ENCODE measurements at places on chromosomes 3 and 15. TPM values are rescaled to one million over a fixed set of nuclear protein-coding genes. Genes with fewer than 3 reads are reported as not detected.
A peak's percentile ranks its signal among the peaks of the same experiment; 100 is the strongest.

GRCh38 chr15:40146037-40146436 is 14.8 kb upstream of the BUB1B start:
- no peaks in the 10 kb centered on the region for H3K36me3 ChIP-seq
- no peaks in the 10 kb centered on the region for H3K4me1 ChIP-seq
- no peak overlapping the region for H3K4me3 ChIP-seq
- no peaks in the 10 kb centered on the region for H3K27me3 ChIP-seq
- H3K27ac ChIP-seq: no peak overlapping the region
- DNase-seq: no peak

DNA sequence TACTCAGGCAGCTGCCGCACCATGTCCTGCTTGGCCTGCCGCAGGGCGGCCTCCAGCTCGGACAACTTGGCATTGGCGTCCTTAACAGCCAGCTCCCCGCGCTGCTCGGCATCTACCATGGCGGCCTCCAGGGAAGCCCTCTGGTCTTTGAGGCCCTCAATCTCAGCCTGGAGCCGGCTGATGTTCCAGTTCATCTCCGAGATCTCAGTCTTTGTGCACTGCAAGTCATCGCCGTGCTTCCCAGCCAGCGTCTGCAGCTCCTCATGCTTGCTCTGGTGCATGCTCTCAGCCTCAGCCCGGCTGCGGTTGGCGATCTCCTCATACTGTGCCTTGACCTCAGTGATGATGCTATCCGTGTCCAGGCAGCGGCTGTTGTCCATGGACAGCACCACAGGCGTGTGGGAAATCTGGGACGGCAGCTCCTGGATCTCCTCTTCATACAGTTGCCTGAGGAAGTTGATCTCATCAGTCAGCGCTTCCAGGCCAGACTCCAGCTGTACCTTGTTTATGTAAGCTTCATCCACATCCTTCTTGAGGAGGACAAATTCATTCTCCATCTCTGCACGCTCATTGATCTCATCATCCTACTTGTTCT is 15.5 kb upstream of the PSTPIP1 start:
- H3K36me3 ChIP-seq: no peaks in the 10 kb centered on the region
- H3K4me3 ChIP-seq: no peak overlapping the region
- peaks cover 5% of the 10 kb centered on the region for H3K4me1 ChIP-seq
- H3K27me3 ChIP-seq: no peaks in the 10 kb centered on the region
- no peak for DNase-seq

The ZNF774 gene
- 5.3 TPM for total RNA-seq

The SLC9C1 gene
- 0.72 TPM for total RNA-seq

DNA sequence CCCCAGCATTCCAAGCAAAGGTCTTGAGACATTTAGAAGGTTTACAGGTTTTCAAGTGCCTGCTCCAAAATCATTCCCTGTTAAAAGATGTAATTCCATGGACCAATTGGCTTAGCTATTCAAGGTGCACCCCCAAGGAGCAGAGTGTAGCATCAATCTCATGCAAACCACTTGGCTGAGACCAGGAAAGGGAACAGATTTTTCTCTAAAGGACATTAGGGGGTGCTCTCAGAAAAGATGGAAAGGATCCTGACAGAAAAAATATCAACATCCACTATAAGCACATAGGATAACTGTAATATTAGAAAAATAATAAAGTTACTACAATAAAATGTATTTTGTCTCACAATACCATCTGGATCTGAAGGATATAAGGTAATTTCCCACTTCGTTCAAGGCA is 328.0 kb upstream of the CDIN1 start:
- no peaks in the 10 kb centered on the region for H3K4me1 ChIP-seq
- no peaks in the 10 kb centered on the region for H3K36me3 ChIP-seq
- H3K27me3 ChIP-seq: no peaks in the 10 kb centered on the region
- DNase-seq: no peak
- no peak overlapping the region for H3K4me3 ChIP-seq

GRCh38 chr3:158845765-158846350 is 44.0 kb downstream of the MFSD1 start:
- H3K4me3 ChIP-seq: no peak overlapping the region
- no peak overlapping the region for H3K27ac ChIP-seq
- H3K36me3 ChIP-seq: no peaks in the 10 kb centered on the region
- no peaks in the 10 kb centered on the region for H3K4me1 ChIP-seq
- peak; percentile 47 for DNase-seq
- no peaks in the 10 kb centered on the region for H3K27me3 ChIP-seq

The TNNC1 gene
- 17.9 TPM for total RNA-seq

- no peaks in the 10 kb centered on the region for H3K36me3 ChIP-seq
- no peak overlapping the region for H3K27ac ChIP-seq
- DNase-seq: no peak
- H3K27me3 ChIP-seq: no peaks in the 10 kb centered on the region
- H3K4me3 ChIP-seq: no peak overlapping the region
Measured at GRCh38 chr15:94383706-94384105, 152.3 kb downstream of the MCTP2 start.

GRCh38 chr15:96186105-96186504 is 144.4 kb upstream of the NR2F2 start:
- H3K27me3 ChIP-seq: no peaks in the 10 kb centered on the region
- H3K27ac ChIP-seq: no peak overlapping the region
- H3K4me1 ChIP-seq: no peaks in the 10 kb centered on the region
- no peak for DNase-seq
- no peaks in the 10 kb centered on the region for H3K36me3 ChIP-seq

The B3GNT5 gene
- total RNA-seq: 23.4 TPM

The SLC6A1 gene
- total RNA-seq: 228 TPM

GRCh38 chr15:53251996-53252395 is 461.9 kb upstream of the ONECUT1 start:
- H3K27me3 ChIP-seq: no peaks in the 10 kb centered on the region
- no peak overlapping the region for H3K4me3 ChIP-seq
- H3K36me3 ChIP-seq: no peaks in the 10 kb centered on the region
- H3K4me1 ChIP-seq: peaks cover 3% of the 10 kb centered on the region
- H3K27ac ChIP-seq: no peak overlapping the region

DNA sequence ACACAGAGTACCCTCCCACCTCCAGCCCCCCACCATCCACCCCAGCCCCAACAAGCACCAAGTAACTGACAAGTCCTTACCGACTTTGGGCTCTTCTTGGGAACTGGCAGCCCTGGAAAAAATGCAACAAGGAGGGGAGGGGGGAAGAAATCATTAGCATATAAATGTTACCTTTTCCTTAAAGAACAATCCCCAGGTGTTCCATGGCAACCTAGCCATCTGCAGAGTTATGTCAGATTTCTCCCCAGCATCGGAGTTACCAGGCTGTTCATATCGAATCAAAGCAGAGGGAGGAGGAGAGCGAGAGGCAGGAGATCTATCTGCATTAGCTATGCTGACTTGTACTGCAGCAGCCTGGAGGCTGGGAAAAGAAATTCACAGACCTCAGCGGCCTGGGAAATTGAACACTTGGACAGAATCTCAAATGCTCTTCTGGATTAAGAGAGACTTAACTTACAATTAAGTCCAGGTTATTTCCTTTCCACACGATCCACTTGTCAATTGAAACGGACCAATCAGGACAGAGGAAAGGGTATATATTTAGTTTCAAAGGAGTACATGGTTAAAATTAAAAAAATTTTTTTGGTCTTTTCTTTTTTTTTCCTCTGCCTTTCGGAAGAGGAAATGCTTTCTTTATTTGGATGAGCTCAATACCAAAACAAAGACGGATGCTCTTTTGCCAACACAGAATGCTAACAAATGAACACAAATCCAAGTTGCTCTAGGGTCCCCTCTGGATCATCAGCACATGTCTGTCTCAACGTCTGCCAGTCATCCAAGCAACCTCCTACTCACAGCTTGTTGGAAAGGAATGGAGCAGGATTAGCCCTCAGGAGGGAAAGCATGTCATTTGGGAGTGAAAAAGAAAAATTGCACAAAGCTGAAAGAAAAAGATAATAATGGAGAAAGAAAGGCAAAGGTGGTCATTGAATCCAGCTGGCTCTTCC is 637.1 kb downstream of the MAGI1 start:
- H3K27me3 ChIP-seq: no peaks in the 10 kb centered on the region
- H3K36me3 ChIP-seq: no peaks in the 10 kb centered on the region
- no peak for DNase-seq
- peak overlapping the region; percentile 9 for H3K4me3 ChIP-seq
- peaks cover 11% of the 10 kb centered on the region for H3K4me1 ChIP-seq

The IGDCC3 gene
- 3.6 TPM for total RNA-seq

The CCDC39 gene
- total RNA-seq: 2.2 TPM

DNA sequence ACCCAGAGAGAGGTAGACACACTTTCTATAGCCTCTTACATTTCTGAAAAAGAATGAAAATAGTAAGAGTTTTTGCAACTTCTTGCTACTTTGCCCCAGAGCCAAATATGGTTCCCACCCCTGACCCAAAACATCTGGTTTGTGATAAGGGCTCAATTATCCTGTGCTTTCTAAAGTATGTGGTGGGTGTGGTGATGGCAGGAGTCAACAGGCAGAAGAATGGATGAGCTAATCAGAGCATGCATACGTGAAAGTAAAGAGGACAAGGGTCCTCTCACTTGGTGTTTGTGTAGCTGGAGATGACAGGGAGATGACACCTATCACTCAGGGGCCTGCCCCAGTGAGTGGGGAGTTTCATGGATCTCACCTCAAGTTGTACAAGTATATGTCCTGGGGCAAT is 19.1 kb downstream of the KBTBD8 start:
- H3K36me3 ChIP-seq: no peaks in the 10 kb centered on the region
- H3K4me3 ChIP-seq: no peak overlapping the region
- no peak overlapping the region for H3K27ac ChIP-seq
- no peaks in the 10 kb centered on the region for H3K27me3 ChIP-seq
- no peaks in the 10 kb centered on the region for H3K4me1 ChIP-seq

GRCh38 chr15:75181780-75182179 is 19.9 kb upstream of the C15orf39 start:
- DNase-seq: no peak
- no peaks in the 10 kb centered on the region for H3K36me3 ChIP-seq
- peak overlapping the region; percentile 54 for H3K27ac ChIP-seq
- no peak overlapping the region for H3K4me3 ChIP-seq

DNA sequence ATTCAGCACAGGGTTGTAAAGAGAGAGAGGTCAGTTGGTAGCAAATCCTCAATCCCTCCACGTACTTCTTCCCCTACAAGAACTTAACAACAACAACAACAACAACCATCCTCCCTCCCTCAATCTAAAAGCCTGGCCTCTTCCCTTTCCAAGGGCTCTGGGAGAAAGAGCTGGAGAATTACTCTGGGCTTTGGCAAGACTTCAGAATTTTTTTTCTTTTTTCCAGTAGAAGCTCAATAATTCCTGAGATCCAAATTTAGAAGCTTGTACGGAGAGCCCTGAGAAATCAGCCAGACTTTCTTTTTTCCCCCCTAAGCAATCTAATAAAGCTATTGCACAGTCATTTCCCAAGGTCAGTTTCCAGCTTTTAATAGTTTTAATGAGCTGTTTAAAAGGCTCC is 95.8 kb upstream of the CACNA2D3 start:
- no peak overlapping the region for H3K27ac ChIP-seq
- no peaks in the 10 kb centered on the region for H3K36me3 ChIP-seq
- H3K4me3 ChIP-seq: no peak overlapping the region
- no peaks in the 10 kb centered on the region for H3K4me1 ChIP-seq

DNA sequence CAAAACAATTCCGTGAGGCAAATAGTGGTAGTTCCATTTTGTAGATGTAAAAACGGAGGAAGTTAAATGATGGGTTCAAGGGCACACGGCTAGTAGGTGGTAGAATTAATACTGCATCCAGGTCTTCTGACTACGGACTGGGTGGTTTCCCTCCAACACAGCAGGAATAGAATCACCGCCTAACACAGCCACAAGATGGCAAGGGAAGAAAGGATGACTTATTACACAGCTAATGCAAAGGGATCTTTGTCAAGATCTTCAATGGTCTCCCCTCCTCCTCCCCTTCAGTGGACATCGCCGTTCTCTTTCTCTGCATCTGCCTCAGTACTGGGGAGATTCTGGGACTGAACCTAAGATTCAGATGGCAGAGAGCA is 524 bp upstream of the TOPBP1 start:
- peak overlapping the region; percentile 85 for H3K27ac ChIP-seq
- peaks cover 3% of the 10 kb centered on the region for H3K4me1 ChIP-seq
- H3K27me3 ChIP-seq: no peaks in the 10 kb centered on the region
- peak overlapping the region; percentile 81 for H3K4me3 ChIP-seq

The SLC35G2 gene
- total RNA-seq: 13.8 TPM

The TAGLN3 gene
- total RNA-seq: 52.6 TPM

The TTLL13 gene
- 0.28 TPM for total RNA-seq

The ROBO2 gene
- total RNA-seq: 196 TPM

GRCh38 chr3:175479175-175479574 is 620.0 kb downstream of the NAALADL2 start:
- no peak overlapping the region for H3K4me3 ChIP-seq
- H3K36me3 ChIP-seq: no peaks in the 10 kb centered on the region
- H3K27me3 ChIP-seq: no peaks in the 10 kb centered on the region

The FEZF2 gene
- total RNA-seq: 0.61 TPM

GRCh38 chr3:177468816-177469215 is 271.5 kb upstream of the TBL1XR1 start:
- no peaks in the 10 kb centered on the region for H3K27me3 ChIP-seq
- H3K27ac ChIP-seq: no peak overlapping the region
- no peak overlapping the region for H3K4me3 ChIP-seq
- no peaks in the 10 kb centered on the region for H3K36me3 ChIP-seq

The PLA2G4F gene
- 0.11 TPM for total RNA-seq

The LEKR1 gene
- 2.4 TPM for total RNA-seq

DNA sequence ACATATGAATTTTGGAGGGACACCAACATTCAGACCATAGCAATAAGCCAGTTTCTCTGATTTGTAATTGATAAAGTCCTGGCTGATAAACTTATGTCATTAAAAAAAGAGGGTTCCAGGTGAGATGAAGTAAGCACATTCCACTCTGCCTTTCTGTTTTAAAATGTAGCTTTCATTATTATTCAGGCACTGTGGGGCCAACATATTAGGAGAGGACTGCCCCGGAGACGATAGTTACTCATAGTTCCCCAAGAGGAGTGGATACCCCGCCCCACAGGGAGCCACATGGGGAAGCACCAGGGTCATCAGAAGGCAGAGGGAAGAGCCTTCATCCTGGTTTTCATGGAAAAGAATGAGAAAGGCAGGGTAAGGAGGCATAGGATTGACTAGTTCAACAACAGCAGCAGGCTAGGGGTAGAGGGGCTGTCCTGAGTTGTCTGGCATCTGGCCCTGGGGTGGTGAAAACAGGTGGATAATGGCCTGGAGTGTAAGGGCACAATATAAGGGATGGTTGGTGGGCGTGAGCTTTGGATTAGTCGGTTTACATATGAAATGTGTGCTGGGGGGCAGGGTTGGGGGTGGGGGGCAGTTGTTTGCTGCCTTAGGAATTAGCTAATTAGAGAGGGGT is 78.7 kb upstream of the PROK2 start:
- no peaks in the 10 kb centered on the region for H3K36me3 ChIP-seq
- H3K4me1 ChIP-seq: no peaks in the 10 kb centered on the region
- no peak overlapping the region for H3K27ac ChIP-seq

- no peak for DNase-seq
- peaks cover 24% of the 10 kb centered on the region for H3K4me1 ChIP-seq
- H3K36me3 ChIP-seq: peaks cover 3% of the 10 kb centered on the region
Measured at GRCh38 chr15:64837502-64837901, 4.2 kb upstream of the PLEKHO2 start.

The ANKRD34C gene
- 0.99 TPM for total RNA-seq

The CACNA1D gene
- 37.5 TPM for total RNA-seq

GRCh38 chr15:90259524-90259923 is 5.9 kb upstream of the NGRN start:
- H3K36me3 ChIP-seq: no peaks in the 10 kb centered on the region
- peaks cover 1% of the 10 kb centered on the region for H3K4me1 ChIP-seq
- H3K27ac ChIP-seq: no peak overlapping the region
- H3K27me3 ChIP-seq: no peaks in the 10 kb centered on the region
- no peak overlapping the region for H3K4me3 ChIP-seq

GRCh38 chr3:66582721-66583423 is 82.0 kb upstream of the LRIG1 start:
- H3K4me1 ChIP-seq: peaks cover 8% of the 10 kb centered on the region
- H3K27ac ChIP-seq: no peak overlapping the region
- H3K36me3 ChIP-seq: no peaks in the 10 kb centered on the region

- no peaks in the 10 kb centered on the region for H3K4me1 ChIP-seq
- H3K36me3 ChIP-seq: no peaks in the 10 kb centered on the region
- DNase-seq: no peak
- H3K4me3 ChIP-seq: no peak overlapping the region
- no peak overlapping the region for H3K27ac ChIP-seq
Measured at GRCh38 chr15:55897560-55898336, 95.7 kb downstream of the NEDD4 start.

The ANKDD1A gene
- 10.8 TPM for total RNA-seq

Measured in spinal cord (tissue), 10 donors.